ENCODE measurements at places on chromosomes 6 and 20. TPM values are rescaled to one million over a fixed set of nuclear protein-coding genes. Genes with fewer than 3 reads are reported as not detected.

DNA sequence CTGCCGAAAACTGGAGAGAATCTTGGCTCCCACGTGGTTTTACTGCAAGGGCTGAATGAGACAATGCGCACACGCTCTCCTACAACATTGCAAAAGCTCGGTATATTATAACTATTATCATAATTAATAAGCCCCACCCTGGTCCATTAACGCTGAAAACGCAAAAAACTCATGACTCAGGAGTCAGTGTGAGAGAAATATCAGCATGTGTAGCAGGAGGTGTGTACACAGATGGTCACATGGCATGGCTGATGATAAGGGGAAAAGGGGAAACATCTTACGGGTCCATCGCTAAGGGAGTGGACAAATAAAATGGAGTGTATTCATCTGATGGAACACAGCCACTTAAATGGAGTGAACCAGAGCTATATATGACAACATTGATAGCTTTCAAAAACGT is 29.2 kb downstream of the CDH22 start:
- DNase-seq = no peak

DNA sequence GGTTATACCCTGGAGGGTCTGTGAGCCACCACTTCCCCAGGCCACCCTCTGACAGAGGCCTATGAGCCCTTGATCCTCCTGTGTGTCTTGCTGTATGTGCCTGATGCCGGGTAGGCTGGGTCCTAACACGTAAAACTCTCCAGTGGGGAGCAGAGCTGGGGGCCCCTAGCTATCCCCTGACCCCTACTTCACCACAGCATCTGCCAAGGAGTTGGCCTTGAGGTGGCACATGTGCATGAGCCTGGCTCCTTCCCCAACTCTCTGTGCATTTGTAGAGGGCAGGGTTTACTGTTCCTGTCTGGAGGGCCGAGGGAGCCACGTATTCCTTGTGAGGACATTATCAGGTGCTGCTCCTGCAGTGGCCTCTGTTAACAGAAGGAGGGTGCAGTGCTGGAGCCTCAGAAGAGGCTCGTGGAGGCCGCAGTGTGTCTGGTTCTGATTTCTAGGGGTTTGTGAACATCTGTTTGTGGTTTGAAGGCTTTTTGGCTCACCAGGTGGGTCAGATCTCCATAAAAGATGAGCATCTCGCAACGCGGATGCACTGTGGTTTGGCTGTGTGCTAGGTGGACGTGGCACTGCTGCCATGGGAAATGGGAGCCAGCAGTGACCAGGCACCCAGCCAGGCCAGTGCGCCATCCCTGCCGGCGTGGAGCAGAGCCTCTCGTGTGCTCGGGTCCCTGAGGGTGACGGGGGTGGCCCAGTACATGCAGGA is 152.1 kb downstream of the DTNBP1 start:
- no peak for DNase-seq

GRCh38 chr6:138403324-138403800 is 661 bp upstream of the HEBP2 start:
- no peak for DNase-seq

- DNase-seq = peak; percentile 77
These were observed at the start of gene DTNBP1 for GRCh38 chr6:15662326-15663129. Gene DTNBP1 (minus strand): TSS chr6:15663028. CDS start chr6:15662869, 159 bp downstream.

DNA sequence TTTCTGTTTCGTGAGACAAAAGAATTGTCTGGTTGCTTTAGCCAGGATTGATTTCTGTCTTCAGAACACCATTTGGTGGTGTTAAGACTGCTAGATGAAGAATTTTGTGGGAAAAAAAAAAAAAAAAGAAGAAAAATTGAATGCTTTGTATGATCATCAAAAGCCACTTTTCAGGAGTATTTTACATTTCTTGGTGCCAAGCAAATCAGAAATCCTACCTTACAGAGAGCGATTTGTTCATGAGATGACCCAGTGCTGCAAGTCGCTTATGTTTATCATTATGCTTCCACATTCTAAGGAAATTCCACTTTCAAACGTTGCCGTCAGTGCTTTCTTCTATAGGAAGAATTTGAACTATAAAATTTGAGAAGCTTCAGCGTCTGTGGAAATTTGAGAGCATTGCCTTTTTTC is 228.7 kb downstream of the BCKDHB start:
- no peak for DNase-seq

Gene SERINC3
- total RNA-seq = 93.3 TPM

GRCh38 chr20:46031701-46032254 is 2.8 kb downstream of the SLC12A5 start:
- DNase-seq = peak; percentile 64

- no peak for DNase-seq
These were observed 93.0 kb downstream of the ANKRD6 start for GRCh38 chr6:89525786-89526562.

- DNase-seq = peak; percentile 31
These were observed 60.0 kb upstream of the PBOV1 start for GRCh38 chr6:138278326-138278725.

DNA sequence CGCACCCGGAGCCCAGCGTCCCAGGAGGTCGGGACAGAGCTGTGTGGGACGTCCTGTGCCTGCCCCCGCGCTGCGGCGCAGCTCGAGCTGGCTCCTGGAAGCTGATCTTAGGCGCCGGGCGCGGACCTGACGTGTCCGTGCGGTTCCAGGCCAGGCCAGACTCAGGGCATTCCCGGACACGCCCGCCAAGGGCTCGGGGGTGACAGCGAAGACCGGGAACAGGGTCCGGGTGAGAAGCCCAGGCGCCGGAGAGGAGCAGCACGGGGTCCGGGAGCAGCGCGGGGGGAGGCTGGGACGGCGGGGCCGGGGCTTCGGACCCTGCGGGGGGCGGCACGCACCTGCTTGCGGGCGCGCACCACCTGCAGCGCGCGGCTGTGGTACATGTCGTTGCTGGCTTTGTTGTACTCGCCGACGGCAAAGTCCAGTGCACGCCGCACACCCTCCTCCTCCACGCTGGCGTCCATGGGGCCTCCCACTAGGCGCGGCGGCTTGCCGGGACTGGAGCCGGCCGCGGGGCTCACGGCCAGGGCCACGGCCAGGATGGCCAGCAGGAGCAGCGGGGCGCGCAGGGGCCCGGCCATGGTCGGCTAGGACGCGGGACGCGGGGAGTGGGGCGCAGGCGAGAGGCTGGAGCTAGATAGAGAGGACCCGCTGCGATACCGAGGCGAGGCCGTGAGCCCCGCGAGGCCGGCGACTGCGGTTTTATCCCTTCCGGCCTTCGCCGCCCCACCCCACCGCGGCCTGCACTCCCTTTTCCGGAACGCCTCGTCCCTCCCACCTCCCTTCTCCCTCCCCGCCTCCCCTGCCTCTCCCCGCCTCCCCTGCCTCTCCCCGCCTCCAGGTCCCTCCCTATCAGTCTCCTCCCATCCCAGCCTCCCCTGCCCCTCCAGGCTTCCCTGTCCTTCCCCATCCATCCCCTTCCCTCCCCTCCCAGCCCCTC is at the start of gene CST3:
TSS of gene CST3 (minus strand) at position 674 of the 940 bp plus-strand sequence. CDS start at position 581, 93 bp downstream.
- peak; percentile 56 for DNase-seq

GRCh38 chr6:152334555-152334954 is 302.6 kb downstream of the SYNE1 start:
- DNase-seq = no peak
